ENCODE measurements at places on chromosomes 12 and 14.

DNA sequence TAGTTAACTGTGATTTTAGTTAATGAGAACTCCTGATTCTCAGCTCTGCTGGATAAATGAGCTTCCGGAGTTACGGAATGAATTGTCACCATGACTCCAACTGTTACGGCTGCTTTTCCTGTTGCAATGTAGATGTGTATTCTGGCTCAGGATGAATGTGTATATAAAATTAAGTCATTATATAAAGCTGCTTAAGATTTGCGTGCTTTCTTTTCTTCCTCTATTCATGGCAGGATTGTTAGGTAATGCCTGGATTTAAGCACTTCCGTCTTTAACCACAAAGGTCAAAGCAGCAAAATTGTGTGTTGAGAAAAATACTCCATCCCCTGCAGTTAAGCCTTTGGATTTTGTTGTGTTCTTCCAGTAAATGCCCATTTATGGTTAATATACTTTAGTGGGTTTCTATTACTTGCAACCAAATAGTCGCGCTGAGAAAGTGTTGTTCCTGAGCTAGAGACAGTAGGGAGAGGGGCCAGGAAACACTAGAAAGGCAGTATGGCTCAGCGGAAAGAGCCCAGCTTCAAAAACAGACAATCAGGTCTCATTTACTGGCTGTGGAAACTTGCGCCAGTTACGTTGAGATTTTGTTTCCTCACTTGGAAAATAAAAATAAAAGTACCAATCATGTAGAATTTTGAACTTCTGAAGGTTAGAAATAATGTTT lies 9.4 kb upstream of the CCDC175 start:
- DNase-seq, result no peak

- no peak for DNase-seq
Observed at GRCh38 chr12:85489194-85489593, 209.2 kb downstream of the ALX1 start.

- DNase-seq, result no peak
Observed at GRCh38 chr14:33390335-33390734, 451.7 kb downstream of the NPAS3 start.

DNA sequence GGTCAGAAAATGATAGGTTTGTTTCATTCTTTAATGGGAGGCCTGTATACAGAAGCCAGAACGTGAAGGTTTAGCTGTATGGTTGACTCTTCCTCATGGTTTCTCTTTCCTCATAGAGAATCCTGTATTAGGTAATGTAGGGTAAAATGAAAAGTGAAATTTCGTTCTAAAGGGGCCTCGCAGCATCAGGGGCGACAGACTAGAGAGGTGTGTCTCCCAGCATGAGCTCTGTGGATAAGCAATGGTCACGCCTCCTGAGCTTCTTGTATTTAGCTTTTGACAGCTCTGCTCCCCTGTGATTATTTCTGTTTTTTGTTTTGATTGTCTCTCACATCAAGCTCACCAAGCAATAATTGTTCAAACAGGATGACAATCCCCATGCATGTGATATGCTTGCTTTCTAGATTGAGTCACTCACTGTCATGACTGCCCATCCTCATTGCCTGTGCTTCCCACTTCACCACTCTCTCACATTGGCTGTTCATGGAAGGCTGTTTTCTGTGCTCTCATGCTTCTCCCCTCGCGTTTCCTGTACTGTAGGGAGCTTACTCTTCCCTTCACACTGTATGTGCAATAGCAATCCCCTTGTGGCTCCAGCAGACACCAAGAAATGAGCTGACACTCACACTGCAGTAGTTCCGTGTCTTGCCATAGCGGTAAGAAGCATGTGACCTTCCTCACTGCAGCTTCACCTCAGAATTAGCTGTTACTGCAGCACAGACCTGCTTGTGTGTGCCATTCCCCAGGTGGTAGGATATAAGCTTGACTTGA lies 44.0 kb downstream of the RAD52 start:
- no peak for DNase-seq

DNA sequence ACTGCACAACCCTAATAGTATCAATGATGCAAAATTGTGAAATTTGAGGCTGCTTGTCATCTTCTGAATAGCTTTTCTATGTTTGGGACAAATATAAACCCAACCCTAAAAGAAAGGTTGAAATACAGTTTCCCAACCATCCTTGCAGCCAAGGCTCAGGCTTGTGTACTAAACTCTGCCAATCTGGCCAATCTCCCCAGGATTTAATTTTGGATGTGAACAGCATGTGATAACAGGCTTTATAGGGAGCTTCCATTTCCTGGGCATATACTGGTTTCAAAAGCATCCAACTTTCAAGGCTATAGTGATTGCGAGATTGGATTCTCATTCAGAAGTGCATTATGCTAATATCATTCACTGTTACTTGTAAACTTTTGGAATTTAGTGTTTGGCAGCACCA lies 55.7 kb upstream of the MUCL1 start:
- no peak for DNase-seq

DNA sequence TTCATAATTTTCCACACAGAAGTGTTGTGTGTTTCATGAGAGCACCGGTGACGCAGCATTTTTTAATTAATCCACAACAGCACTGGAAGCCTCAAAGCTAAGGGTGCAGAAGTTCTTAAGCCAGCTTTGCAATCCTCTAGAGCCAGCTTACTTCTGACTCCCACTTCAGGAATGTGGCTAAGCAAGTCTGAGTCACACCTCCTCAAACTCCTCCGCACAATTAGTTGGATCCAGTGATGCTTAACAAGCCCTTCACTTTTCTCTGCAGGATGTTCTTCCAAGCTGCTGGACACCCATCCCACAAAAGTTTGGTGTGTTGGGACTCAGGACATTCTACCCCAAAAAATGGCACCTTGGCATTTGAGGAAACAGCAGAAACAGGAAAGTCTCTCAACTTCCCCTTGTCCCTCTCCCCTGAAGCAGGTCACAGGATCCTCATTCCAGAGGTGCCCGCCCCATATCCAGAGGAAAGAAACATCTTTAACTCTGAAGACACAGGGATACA lies 210.0 kb downstream of the PPM1H start:
- no peak for DNase-seq

DNA sequence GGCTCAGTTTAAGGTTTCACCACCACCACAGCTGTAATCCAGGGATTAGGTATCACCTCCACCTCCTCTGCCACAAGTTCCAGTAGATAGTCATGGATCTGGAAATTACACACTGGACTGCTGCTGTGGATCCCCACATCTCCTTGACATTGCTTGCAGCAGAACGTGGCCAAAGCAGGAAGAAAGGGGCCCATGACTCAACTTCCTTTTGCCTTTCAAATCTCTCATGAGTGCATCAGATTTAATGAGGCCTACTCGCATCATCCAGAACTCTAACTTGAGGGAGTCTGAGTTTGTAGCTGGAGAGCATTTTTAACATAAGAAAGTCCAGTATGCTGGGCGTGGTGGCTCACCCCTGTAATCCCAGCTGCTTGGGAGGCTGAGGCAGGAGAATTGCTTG lies 29.2 kb upstream of the TMED10 start:
- DNase-seq, result no peak

- DNase-seq, result no peak
Observed at GRCh38 chr14:88106377-88106776, 101.4 kb downstream of the GPR65 start.

DNA sequence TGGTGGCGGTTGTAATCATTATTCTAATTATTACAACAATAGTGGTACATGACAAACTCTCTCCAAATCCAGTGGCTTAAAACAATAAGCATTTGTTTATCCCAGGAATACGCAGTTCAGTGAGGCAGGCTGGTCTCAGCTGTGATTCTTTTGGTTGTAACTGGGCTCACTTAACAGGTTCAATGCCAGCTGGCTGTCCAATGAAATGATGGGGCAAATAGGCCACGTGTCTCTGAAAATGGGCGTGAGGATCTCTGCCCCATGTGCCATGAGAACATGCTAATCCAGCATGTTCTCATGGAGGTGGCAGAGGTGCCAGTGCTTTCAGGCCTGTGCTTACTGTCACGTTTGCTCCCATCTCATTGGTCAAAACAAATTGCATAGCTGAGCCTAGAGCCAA lies 73.1 kb upstream of the CLMN start:
- DNase-seq, result no peak

GRCh38 chr14:28381656-28382055 lies 384.9 kb upstream of the FOXG1 start:
- DNase-seq, result no peak

DNA sequence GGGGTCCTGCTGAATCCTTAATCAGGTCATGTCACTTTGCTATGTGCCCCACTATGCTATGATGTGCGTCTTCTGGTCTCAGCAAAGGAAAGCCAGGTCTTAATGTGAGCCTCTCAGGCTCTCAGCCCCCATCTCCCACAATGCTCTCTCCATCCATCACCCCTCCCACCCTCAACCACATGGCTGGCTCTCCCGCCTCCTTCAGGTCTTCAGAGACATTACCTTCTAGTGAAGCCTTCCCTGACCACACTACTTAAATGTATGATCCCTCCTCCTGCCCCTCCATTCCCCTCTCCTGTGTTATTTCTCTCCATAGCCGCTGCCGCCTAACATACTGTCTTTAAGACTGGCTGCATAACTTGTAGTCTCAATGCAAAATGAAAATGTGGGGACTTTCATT lies 50.5 kb downstream of the KRT80 start:
- DNase-seq, result no peak

DNA sequence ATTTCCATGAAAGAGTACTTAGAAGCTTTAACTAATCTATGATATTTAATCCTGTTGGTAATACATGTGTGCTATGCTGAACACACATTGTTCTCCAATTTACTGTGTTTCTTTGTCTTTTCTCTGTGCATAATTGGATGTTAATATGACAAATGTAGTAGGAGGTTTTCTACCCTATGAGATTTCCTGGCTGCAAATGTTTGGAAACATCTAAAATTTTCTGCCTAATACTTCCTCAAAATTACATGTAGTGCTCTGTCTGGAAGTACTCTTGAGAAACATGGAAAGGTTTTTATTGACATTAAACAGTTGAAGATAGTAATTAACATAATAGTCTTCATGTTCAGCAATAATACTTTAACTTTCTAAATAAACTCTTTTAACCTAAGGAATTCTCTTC lies 213.0 kb downstream of the KITLG start:
- no peak for DNase-seq

DNA sequence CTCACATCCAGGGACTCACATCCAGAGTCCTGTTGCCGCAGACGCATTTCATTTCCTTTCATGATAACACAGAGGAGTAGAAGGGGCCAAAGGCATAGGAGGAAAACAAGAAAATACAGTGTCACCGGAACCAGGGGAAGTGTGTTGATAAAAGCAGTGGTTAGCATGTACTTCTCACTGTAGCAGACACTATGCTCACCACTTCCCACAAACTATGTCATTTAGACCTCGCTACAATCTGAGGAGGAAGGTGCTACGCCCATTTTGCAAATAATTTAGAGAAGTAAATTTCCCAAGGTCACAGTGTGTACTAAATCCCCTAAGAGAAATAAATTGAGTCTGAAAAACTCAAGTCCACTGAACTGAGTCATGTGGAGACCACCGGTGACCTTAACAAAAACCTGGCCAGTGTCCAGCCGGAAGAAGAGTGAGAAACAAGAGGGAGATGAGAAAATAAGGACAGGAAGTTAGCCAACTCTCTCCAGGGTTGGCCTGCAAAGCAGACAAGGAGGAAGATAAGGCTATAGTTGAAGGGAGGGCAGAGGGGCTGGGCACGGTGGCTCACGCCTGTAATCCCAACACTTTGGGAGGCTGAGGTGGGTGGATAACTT lies 25.8 kb upstream of the TMCC3 start:
- no peak for DNase-seq

DNA sequence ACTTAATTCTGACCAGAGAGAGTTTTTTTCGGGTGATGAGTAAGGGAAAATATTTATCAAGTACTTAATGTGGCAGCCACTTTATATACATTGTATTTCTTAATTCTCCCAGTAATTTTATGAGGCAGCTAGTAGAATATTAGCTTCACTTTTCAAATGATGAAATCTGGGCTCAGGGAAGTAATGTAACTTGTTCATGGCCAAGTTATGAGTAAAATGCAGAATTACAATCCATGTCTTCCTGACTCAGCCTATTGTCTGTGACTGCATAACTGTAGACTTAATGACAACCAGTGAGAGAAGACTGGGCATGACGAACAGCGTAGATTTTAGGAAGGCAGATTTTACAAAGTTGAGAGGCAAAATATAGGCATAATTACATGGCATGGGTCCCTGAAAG lies 106.7 kb upstream of the MIS18BP1 start:
- no peak for DNase-seq

GRCh38 chr12:131038961-131039950 lies 85.5 kb downstream of the ADGRD1 start:
- no peak for DNase-seq
